Esophagus mucosa (tissue), 1 donor: ENCODE measurements at places on chromosomes 7 and 10. TPM values are rescaled to one million over a fixed set of nuclear protein-coding genes. Genes with fewer than 3 reads are reported as not detected.

GRCh38 chr7:91553410-91553895 lies 289.2 kb downstream of the FZD1 start:
- ATAC-seq = no peak

- no peak for ATAC-seq
Measured at GRCh38 chr10:33153968-33154327, 180.5 kb downstream of the NRP1 start.

DNA sequence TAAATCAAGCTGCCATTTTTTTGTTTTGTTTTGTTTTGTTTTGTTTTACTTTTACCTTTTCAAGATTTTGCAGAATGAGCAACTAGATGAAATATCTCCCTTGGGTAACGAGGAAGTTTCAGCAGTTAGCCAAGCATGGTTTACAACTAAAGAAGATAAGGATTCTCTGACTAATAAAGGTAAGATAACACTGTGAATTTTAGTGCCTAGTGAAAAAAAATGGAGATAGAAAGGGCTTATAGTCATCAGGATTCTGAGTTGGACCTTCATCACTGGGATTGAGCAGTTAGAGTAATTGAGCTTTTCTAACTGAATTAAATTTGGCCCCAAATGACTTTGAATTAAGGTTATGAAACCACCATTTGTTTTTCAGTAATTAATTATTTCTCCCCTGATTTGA lies 21.2 kb downstream of the DMTF1 start:
- no peak for ATAC-seq

Gene TMEM130
- total RNA-seq = not detected
